Activated naive CD8-positive, alpha-beta T cell treated with anti-CD3 and anti-CD28 coated beads, Interleukin-2, amount 10 ng/mL, durations not matched to agents 7 days and 5 days (primary cell): ENCODE measurements at places on chromosomes 4 and X. TPM values are rescaled to one million over a fixed set of nuclear protein-coding genes. Genes with fewer than 3 reads are reported as not detected.

GRCh38 chr4:47672696-47673095 is 165.2 kb downstream of the CORIN start:
- DNase-seq, result no peak

DNA sequence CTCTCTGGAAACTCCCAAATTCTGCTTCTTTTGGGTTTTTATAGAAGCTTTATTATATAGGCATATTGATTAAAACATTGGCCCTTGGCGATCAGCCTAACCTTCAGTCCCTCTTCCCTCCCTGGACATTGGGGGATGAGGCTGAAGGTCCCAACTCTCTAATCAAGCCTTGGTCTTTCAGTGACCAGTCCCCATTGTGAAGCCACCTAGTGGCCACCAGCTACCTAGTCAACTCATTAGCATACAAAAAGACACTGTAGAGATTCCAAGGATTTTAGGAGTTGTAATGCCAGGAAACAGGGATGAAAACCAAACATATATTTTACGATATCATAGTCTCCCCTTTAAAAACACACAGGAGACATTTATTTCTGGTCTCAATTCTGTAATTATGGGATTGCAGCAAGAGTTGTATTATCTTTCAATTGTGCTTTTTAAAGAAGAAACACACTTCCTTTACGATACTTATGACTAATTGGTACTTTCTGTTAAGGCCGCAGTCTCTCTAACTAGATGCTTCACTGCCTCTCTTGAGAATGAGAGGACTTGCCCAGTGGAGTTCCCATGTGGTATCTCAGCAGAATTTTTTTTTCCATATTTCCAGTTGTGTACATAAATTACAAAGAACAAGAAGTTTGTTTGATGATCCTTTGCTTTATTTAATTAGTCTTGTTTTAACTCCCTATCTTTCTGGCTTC is 58.2 kb downstream of the WDR17 start:
- DNase-seq, result no peak

- DNase-seq, result no peak
Observed at GRCh38 chr4:97987019-97987648, 156.1 kb downstream of the STPG2 start.

GRCh38 chr4:78781924-78782323 is 5.8 kb downstream of the BMP2K start:
- DNase-seq, result no peak

DNA sequence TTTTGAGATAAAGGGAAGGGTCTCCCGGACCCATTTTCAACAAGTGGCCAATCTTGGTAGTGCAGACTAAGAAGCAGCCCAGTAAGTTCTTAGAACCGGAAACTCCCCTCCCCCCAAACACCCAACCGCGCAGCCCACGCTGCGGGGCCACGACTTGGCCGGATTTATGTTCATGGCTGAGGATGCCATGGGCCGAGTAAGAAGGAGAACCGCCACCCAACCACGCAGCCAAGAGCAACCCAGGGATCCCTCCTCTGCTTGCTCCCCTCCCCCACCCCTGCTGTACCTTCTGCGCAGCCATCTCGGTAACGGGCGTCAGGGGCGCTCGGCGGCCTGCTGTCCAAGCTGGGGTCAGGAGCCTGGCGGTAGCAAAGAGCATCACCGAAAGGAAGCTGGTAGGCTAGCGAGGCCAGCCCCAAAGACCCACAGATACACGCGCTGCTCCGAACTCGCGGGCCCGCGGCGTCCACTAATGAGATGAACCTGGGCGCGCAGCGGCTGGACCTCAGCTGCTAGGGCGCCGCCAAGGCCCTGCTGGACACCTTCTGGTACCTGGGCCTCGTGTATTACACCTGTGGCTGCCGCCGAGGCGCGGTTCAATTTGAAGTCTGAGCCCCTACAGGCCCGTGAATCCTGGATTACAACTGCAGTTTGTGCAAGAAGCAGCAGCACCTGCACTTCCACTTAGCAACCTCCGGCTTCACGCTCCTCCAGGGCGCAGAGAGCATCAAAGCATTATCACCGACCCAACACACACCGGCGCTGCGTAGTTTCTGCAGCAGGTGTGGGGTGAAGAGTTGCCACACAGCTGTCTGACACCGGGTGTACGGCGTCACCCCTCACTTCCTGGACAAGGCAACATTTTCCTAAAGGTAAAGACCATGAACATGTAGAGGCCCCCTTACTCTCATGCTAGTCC is 63.4 kb downstream of the NUDT10 start:
- peak; percentile 63 for DNase-seq

GRCh38 chr4:151420250-151420807 is 11.4 kb downstream of the FHIP1A start:
- DNase-seq, result no peak

DNA sequence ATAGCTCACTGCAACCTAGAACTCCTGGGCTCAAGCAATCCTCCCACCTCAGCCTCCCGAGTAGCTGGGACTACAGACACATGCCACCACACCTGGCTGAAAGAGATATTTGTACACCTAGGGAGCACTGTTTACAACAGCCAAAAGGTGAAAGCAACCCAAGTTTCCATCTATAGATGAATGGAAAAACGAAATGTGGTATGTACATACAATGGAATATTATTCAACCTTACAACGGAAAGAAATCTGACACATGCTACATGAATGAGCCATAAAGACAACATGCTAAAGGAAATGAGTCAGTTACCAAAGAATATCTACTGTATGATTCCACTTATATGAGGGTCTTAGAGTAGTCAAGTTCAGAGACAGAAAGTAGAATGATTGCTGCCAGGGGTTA is 52.2 kb downstream of the ABCG2 start:
- no peak for DNase-seq

The EFHC2 gene
- total RNA-seq, result 0.64 TPM

The DCLK2 gene
- not detected for total RNA-seq

The TMEM144 gene
- total RNA-seq, result 0.14 TPM
